ENCODE measurements at places on chromosomes 5 and 9. TPM values are rescaled to one million over a fixed set of nuclear protein-coding genes. Genes with fewer than 3 reads are reported as not detected.

LCN1 gene
- total RNA-seq, result not detected

HTR1A gene
- not detected for total RNA-seq

- DNase-seq, result no peak
- H3K4me3 ChIP-seq, result no peak overlapping the region
- H3K27me3 ChIP-seq, result no peaks in the 10 kb centered on the region
- H3K4me1 ChIP-seq, result peaks cover 42% of the 10 kb centered on the region
- no peaks in the 10 kb centered on the region for H3K36me3 ChIP-seq
These were observed 17.8 kb upstream of the GLIS3 start for GRCh38 chr9:4317681-4318080.

F2R gene
- 1.2 TPM for total RNA-seq

- no peaks in the 10 kb centered on the region for H3K36me3 ChIP-seq
- no peak overlapping the region for H3K4me3 ChIP-seq
- H3K27me3 ChIP-seq, result no peaks in the 10 kb centered on the region
- H3K27ac ChIP-seq, result no peak overlapping the region
These were observed 181.6 kb upstream of the NUDT12 start for GRCh38 chr5:103744159-103744558.

ZNF169 gene
- total RNA-seq, result 21.8 TPM

DNA sequence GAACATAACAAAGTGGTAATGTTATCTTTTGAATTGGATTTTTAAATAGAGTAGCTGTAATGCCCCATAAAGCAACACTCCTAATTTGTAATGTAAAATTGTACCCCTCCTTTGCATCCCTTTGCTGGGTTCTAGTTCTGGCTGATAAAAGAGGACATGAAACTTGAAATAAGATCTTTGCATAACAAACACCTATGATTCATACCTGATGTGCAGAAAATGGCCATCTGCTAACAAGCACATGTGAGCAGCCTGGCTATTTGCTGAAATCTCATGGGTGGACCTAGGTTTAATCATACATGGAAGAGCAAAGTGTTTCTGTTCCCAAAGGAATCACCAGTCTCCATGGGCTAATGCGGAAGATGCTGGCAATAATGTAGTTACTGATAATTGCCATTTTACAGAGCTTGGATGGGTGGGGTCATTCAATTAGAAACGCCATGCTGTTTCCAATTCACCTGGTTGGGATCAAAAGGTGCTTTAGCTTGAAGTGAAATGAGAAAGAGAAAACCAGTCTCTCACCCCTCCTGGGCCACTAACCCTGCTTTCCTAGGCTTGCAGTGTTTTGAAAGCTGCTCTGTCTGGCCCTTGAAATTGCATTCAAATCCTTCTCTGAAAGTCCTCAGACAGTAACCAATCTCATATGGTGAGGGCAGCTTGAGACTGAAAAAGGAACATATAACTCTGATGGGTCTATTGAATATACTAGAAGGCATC, 585.1 kb downstream of the TLE4 start:
- no peak overlapping the region for H3K4me3 ChIP-seq
- H3K27me3 ChIP-seq, result peaks cover 8% of the 10 kb centered on the region
- no peak for DNase-seq
- H3K36me3 ChIP-seq, result no peaks in the 10 kb centered on the region

All from naive thymus-derived CD8-positive, alpha-beta T cell (primary cell).